ENCODE measurements at places on chromosomes 16 and 17. TPM values are rescaled to one million over a fixed set of nuclear protein-coding genes. Genes with fewer than 3 reads are reported as not detected.

The SHCBP1 gene
- 0.57 TPM for total RNA-seq

The KRTAP16-1 gene
- total RNA-seq: not detected

The ABCC11 gene
- 0.24 TPM for total RNA-seq

The DHRS7C gene
- total RNA-seq: 112 TPM

GRCh38 chr16:19524356-19524615 lies 544 bp downstream of the CCP110 start:
- H3K4me1 ChIP-seq: peaks cover 24% of the 10 kb centered on the region
- DNase-seq: no peak
- H3K36me3 ChIP-seq: peaks cover 13% of the 10 kb centered on the region
- H3K4me3 ChIP-seq: peak overlapping the region; percentile 65
- H3K27ac ChIP-seq: peak overlapping the region; percentile 51

- no peaks in the 10 kb centered on the region for H3K27me3 ChIP-seq
- H3K4me1 ChIP-seq: peaks cover 4% of the 10 kb centered on the region
- H3K36me3 ChIP-seq: no peaks in the 10 kb centered on the region
Measured at GRCh38 chr17:36720131-36720530, 118.7 kb downstream of the MRM1 start.

- H3K4me1 ChIP-seq: no peaks in the 10 kb centered on the region
- no peak overlapping the region for H3K4me3 ChIP-seq
- no peak overlapping the region for H3K27ac ChIP-seq
- no peaks in the 10 kb centered on the region for H3K27me3 ChIP-seq
- peaks cover 64% of the 10 kb centered on the region for H3K36me3 ChIP-seq
Measured at GRCh38 chr16:28473714-28474265, 1.7 kb upstream of the NPIPB7 start.

DNA sequence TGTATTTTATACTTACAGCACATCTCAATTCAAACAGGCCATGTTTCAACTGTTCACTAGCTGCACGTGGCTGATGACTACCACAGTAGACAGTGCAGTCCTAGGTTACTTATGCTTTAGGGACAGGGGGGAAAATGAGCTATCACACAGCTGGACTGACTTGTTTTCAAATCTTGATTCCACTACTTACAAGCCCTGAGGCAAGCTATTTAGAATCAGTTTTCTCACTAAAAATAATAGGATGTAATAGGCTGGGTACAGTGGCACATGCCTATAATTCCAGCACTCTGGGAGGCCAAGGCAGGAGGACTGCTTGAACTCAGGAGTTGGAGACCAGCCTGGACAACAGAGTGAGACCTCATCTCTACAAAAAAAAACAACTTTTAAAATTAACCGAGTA lies 10.3 kb downstream of the GLG1 start:
- peaks cover 20% of the 10 kb centered on the region for H3K4me1 ChIP-seq
- H3K27ac ChIP-seq: no peak overlapping the region
- H3K27me3 ChIP-seq: no peaks in the 10 kb centered on the region
- peaks cover 9% of the 10 kb centered on the region for H3K36me3 ChIP-seq

GRCh38 chr17:693791-694638 lies 20.6 kb downstream of the VPS53 start:
- peaks cover 99% of the 10 kb centered on the region for H3K36me3 ChIP-seq
- H3K27me3 ChIP-seq: no peaks in the 10 kb centered on the region
- H3K4me1 ChIP-seq: no peaks in the 10 kb centered on the region
- no peak overlapping the region for H3K4me3 ChIP-seq
- no peak for DNase-seq

DNA sequence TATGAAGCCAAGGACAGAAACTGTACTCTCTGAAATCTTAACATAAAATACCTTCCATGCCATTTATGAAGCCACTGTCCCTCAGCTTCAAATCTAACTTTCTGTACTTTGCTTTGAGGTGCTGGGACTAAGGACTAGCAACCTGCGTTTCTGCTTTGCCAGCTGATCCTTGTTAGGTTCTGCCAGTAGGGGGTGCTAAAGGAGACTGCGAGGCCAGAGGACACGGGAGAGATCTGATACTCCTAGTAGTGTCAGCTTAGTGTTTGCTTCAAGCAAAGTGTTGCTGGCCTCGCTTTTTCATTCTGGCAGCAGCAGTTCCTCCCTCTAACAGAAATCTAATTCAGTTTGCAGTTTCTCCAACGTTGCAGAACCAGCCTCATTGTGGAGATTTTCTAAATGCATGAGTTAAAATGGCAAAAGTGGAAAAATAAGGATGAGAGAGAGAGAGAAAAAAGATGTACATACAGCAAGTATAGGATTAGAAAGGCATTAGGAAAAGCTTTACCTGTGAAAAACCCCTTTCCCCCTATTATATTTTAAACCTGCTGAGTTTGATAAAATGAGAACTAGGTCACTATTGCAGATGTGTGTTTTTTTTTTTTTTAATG lies 297.5 kb downstream of the CA10 start:
- DNase-seq: no peak
- H3K27me3 ChIP-seq: peaks cover 11% of the 10 kb centered on the region
- no peaks in the 10 kb centered on the region for H3K36me3 ChIP-seq
- H3K27ac ChIP-seq: no peak overlapping the region
- no peaks in the 10 kb centered on the region for H3K4me1 ChIP-seq
- H3K4me3 ChIP-seq: no peak overlapping the region

Measured in heart right ventricle (tissue), 16 donors.